SW 1271 (cell line): ENCODE measurements at places on chromosomes 3 and 15.

- no peak for DNase-seq
Observed at GRCh38 chr3:16522834-16523233, 9.3 kb upstream of the RFTN1 start.

DNA sequence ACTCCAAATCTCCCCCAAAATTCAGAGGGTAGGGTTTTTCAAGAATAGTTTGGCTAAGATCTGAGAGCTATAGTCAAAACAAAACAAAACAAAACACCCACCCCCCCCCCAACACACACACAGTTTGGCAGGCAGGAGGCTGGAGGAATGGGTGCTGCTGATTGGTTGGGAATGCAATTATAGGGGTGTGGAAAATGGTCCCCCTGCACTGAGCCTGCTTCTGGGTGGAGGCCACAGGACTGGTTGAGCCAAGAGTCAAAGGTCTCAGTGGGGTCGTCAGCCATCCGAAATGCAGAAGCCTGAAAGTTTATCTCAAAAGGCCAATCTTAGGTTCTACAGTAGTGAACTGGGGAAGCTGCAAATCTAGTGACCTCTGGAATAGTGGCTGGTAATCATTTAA lies 2.5 kb upstream of the HACD2 start:
- no peak for DNase-seq

DNA sequence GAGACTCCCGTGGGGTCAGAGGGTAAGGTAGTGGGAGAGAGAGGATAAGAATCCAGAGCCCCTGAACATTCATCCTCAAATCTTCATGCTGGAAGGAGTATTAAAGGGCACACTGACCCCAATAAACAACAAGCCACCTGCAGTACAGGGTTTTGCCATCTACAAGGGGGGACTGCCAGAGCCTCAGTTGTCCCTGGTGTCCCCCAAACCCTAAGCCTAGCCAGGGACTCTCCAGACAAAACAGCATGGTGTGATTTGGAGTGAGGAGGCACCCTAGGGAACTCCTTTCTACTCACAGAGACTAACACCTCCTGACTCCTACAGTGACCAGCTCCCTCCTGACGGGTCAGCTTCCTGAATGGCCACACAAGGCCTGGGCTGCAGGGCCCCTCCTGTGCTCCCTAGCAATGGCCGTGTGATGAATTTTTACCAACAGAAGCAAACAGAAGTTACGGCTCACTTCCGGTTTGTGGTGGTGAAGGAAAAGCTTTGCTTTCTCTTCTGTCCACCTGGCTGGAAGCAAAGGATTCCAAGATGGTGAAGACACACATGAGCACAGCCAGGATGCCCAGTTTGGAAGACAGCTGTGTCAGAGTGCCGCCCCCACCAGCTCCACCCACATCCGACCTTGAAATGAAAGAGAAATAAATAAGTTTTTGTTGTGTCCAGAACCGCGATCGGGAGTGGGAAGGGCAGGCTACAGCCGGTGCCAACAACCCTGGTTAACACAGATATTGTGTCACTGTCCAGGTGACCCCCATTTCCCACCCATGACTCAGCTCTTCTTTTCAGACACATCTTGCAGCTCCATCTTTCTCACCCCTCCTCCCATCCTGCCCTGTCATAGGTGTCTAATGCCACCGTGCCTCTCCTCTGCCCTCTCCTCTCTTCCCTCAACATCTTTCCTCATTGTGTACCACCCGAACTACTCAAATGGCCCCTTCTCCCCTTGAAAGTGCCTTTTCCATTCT lies 69.6 kb upstream of the ATP13A3 start:
- DNase-seq: no peak

DNA sequence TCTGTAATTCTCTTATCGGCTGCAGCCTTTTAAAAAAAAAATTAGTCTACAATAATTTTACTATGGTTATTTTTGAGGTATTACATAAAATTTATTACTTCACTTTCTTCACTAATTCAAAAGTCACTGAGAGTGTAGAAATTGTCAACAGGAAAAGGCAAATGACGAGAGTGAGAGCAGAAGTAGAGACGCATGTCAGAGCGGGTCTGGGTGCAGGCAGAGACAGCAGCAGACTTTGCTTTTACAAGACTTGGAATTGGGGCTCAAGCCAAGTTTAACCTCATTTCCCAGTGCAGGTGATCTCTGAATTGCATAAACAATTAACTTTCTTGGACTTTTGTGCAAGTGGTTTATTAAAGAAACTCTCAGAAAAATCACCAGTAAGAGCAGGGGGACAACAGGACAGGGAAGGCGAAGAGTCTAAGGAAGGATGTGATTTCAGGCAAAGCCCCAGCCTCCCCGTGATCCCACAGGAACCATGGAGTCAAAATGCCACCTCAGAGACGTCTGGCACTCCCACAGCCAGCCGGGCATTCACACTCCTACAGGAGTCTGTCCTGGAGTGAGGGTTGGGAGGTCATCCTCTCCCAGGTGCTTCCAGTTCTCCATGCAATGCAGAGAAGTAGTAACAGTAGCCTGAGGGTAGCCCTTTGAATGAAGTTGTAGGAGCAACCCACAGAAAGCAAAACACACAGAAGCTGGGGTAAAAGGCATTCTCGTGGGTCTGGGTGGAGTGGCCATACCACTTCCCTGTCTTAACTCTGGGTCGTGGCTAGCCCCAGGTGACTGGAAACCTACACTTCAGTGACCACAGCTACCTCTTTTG lies 274.0 kb upstream of the TGFBR2 start:
- DNase-seq: no peak

DNA sequence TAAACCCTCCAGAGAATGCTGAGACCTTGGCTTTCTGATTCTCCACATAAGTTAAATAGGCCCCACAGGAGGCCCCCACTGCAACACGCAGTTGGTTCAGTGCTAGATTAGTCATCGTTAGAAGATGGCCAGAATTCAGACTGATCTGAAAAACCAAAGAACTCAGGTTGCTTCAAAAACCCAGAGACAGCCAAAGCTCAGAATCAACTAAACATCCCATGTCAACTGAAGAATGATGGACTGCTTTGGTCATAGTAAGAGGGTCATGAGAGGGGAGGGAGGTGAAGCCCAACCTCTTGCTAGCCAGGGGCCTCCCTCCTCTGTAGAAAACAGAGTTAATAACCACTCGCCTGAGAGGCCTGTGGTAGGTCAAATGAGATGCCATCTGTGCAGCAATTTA lies 93.1 kb downstream of the AKAP13 start:
- no peak for DNase-seq

DNA sequence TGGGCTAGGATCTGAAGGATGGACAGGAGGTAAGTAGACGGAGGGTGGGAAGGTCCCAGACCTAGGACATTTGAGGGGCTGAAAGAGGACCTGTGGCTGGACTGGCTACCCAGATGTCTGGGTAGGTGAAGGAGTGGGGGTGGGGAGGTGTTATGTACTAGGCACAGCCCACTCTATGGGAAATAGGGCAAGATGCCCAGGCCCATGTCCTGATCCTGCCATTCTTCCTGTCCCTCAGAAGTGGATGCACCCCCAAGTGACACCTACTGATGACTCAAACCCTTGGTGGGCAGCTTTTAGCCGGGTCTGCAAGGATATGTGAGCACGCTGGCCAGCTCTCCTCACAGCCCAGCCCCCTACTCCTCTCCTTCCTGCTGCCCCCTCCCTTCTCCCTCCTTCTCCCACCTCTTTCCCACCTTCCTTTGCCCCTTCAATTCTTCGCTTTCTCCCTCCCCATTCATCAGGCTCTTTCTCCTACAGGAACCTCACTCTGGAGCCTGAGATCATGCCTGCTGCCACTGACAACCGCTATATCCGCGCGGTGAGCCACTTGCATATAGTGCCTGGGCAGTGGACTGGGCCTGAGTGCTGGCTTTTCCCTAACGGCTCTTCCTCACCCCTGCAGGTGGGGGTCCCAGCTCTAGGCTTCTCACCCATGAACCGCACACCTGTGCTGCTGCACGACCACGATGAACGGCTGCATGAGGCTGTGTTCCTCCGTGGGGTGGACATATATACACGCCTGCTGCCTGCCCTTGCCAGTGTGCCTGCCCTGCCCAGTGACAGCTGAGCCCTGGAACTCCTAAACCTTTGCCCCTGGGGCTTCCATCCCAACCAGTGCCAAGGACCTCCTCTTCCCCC lies 5.2 kb downstream of the ACY1 start:
- no peak for DNase-seq

- DNase-seq: no peak
Observed at GRCh38 chr15:94080416-94080815, 150.9 kb upstream of the MCTP2 start.

- DNase-seq: no peak
Observed at GRCh38 chr3:9136746-9137465, 112.5 kb downstream of the SRGAP3 start.

DNA sequence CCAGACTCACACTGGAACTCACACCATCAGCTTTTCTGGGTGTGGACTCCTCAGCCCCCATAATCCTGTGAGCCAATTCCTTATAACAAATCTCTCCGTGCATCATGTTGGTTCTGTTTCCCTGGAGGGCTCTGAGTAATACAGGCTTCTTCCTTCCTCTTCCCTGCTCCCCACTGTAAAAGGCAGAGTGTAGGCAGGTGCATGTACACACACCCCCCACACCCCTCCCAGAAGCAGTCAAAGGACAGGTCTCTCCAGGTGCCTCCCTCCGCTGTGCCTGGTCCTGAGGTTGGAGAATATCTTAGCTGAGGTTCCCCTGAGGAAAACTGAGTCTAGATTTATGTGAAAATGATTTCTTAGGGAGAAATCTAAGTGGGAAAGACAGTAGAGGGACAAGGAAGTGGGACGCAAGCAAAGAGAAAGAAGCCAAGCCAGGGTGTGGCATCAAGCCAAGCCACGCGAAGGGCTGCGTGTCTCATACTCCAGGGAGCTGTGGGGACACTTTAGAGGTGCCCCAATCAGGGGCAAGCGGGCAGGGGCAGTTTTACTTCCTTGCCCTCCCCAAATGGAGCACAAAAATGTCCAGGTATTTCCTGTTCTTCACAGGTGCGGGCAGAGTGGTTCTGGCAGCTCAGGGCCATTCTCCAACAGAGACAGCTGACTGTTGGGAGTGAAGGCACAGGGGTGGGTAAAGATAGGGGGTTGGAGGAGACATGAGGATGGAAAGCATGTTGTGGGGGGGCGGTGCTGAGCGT lies 86.6 kb downstream of the HMG20A start:
- no peak for DNase-seq

DNA sequence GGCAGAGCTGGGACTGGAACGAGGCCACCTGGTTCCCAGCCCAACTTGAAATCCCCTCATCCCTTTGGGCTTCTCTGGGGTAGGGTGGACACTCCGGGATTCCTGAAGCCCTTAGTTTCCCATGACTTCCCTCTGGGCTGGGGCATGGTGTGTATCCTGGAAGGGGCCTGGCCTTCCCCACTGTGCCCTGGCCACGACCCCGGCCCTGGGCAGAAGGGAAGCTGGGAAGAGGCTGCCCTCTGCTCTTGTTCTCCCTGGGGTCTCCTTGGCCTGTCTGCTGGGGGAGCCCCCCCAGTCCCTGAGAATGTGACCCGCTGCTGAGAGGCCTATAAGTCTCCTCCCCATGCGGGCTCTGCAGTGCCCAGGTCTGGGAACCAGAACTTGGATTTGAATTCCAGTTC lies 104.9 kb downstream of the LINGO1 start:
- no peak for DNase-seq

DNA sequence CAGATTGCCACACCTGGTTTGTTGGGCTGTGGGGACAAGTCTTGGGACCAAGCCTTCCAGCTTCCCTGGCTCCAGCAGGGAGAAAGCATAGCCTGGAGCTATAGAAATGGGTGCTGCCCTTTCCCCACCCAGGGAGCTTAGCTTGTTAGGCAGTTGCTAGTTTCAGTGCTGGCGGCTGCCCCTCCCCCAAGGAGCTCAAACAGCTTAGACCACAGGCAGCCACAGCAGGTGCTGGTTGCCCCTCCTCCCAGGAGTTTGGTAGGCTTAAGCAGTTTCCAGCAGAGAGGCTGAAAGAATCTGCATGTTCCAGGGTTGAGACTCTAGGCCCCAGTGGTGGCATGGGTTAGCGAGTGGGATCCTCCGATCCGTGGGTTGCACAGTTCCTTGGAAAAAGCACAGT lies 889.7 kb downstream of the IGSF11 start:
- DNase-seq: no peak

DNA sequence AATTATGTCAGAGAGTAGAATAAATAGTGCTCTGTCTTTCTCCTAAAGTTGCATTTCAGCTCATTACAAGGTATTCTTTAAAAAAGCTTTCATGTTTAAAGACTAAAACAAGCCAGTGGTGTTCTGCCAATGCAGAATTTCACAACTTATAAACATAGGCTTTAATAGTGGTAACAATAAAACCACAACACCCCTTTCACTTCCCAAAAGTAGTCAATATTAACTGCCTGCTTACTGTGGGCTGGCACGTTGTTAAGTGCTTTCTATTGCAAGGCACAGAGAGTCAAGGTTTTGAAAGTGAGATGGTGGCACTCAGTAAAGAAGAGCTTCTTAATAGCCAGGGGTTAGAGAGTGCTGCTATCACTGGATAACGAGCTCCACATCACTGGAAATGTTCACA lies 8.4 kb upstream of the RTP1 start:
- no peak for DNase-seq

DNA sequence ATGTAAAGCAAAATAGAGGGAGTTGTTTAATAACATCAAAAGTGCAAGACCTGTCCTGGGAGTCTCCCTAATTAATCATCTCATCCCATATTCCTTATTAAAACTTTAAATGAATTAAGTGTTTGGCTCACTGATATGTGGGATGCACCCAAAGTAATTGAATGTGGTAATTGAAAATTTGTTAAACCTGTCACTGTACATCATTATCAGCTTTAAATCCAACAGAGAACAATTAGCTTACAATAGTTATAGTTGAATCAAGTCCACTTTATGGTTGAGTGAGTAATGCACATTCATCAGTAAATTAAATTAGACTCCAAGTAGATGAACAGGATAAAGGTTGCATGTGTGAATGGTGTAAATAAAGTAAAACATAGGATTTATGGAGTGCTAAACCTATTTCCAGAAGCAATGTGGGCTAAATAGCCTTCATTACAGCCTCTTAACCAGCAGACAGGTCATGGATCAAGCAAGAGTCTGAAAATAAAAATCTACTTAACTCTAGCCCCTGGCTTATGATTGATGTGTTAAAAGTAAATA lies 608.2 kb upstream of the CCDC54 start:
- no peak for DNase-seq

- no peak for DNase-seq
Observed at GRCh38 chr3:17044855-17045254, 160.1 kb downstream of the PLCL2 start.

GRCh38 chr15:90489514-90489913 lies 40.2 kb upstream of the CRTC3 start:
- no peak for DNase-seq

DNA sequence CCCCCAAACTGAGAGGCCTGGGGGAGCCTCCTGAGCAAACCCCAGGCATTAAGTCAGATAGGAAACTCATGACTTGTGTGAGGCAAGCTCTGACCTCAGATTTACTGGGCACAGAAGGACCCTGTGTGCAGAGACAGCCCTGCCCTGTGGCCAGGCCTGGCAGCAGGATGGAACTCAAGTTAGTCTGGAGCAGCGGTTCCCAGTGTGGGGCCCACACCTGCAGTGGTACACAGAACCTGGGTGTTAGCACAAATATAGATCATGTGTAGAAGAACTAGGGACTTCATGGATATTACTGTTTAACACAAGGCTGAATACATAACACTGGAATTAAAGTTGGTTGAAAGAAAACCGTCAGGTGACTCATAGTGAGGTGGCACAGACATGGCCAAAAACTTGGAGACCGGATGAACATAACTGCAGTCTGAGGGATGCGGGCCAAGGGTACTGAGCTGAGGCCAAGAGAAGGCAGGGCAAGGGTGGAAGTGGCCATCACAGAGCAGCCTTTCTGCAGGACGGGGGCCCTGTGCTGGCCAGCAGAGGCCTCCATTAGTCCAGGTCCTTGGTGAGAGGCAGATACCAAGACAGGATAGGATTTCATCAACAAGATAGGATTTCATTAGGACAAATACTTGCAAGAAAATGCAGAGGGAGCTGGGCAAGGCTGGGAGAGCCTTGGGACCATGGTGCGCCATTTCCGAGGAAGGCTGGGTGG lies 40.9 kb downstream of the IRAK2 start:
- DNase-seq: peak; percentile 77
